ENCODE measurements at places on chromosomes 3 and 15.

GRCh38 chr15:78100886-78101285 lies 8.5 kb downstream of the SH2D7 start:
- no peak for DNase-seq

GRCh38 chr15:38010395-38010794 lies 76.0 kb downstream of the TMCO5A start:
- peak; percentile 54 for DNase-seq

DNA sequence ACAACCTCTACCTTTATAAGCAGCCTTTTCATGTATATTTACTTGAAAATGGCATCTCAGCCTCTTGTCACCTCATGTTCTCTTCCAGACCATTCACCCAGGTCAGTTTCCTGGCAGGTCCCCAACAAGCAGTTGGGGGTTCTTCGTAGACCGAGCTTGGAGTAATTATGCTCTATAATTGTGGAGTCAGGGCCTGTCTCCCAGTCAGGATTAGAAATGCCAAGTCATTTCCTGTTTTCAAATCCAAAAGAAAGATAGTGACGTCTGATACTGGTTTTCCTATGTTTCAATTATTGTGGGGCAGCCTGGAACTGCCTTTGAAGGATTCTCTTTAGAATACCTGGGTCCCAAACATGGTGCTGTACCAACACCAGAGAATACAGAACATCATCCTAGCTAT lies 430.6 kb downstream of the MECOM start:
- peak; percentile 48 for DNase-seq

DNA sequence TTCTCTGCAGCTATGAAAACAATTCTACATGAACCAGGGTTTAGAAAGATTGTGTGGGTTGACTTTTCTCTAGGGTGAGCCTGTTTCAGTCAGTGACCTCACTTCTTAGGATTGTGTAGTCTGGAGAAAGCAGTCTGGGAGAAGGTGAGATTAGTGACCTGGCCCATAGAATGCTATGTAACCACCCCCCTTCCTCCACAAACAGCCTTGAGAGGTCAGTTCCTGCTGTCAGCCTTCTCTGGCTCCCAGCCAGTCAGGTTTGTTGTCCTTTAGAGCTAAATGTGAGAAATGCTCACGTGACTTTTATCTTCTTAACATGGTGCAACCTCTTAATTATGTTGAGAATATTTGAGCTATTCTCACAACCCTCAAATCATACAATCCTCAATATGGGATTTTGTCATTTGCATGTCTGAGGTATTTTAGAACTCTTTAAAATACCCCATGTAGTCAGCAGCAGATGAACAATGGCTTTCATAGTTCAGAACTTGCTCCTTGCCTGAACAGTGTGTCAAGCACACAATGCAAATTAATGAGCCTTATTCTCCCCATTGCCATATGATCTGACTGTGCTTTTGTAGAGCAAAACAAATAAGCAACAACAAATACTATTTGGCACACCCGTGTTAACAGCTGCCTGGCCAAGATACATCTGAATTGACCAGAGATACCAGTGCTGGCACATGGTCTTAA lies 311.6 kb downstream of the CNTN6 start:
- peak; percentile 15 for DNase-seq

GRCh38 chr3:141436180-141436579 lies 50.6 kb upstream of the RASA2 start:
- no peak for DNase-seq

Measured in fibroblast of skin of right quadriceps (primary cell).